ENCODE measurements at places on chromosomes 2 and 18.

DNA sequence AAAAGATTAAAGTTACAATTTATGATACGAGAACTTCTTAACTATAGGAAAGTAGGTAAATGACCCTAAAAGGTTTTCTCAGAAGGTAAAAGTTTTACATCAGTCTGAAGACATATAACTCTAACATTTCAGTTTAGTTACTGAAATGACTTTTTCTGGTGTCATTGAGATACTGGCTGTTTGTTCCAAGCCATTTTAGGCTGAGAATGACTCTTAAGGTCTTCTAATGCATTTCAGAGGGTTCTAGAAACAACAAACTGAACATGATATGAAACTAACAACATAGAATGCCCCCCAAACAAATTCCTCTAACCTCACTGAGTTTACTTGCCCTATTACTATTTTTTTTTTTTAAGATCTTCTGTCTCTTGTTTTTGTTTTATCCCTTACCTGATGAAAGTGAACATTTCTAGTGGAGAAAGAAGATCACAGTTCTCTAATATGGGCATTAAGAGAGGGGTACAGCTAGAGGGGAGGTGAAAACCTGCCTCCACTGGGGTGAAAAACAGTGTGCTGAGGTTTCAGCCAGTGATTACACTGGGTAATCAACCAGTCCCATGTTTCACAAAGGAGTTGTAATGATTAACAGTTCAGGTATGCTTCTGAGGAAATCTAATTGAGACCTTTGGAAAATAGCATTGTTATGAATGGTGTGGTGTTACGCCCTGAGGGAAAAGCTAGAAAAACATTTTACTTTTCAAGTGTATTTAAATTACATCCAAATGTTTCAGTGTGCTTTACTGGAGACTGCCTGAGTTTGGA is 11.2 kb downstream of the NABP1 start:
- ATAC-seq = peak; percentile 29

DNA sequence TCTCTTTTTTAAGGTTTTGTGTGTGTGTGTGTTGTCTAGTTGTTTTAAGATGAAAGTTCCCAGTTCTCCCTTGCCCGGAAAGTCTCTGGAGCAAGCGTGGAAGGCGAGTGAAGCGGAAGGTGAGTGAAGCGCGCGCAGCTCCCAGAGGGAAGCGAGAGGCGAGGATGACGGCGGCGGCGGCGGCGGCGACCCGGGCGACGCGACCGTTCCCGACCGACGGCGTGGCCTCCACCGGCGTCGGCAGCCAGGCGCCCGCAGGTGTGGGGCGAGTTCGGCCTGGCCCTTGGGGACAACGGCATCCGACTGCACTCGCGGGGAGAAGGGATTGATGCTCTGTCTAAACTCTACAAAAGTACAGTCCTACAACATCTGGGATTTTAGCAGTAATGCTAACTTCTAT is 321.9 kb downstream of the CELF4 start:
- no peak for ATAC-seq

DNA sequence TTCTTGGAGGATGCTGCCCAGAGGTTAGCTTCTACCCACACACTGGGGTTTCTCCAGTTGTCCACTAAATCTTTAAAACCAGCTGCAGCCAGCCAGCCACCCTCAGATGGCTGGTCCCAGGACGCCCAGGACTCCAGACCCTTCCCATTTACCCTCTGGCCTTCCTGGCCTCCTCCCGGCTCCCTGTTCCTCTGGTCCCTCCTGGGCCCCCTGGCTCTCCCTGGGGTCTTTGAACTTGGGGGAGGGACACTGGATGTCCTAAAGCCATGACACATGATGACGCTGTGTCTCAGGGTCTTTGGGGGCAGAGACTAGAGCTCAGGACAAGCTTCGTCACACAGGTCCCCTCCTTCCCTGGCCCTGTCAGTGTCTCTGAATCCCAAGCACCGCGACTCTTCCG is 201.1 kb upstream of the HDAC4 start:
- ATAC-seq = no peak

GRCh38 chr2:186442885-186443284 is 43.2 kb upstream of the ZC3H15 start:
- ATAC-seq = no peak

DNA sequence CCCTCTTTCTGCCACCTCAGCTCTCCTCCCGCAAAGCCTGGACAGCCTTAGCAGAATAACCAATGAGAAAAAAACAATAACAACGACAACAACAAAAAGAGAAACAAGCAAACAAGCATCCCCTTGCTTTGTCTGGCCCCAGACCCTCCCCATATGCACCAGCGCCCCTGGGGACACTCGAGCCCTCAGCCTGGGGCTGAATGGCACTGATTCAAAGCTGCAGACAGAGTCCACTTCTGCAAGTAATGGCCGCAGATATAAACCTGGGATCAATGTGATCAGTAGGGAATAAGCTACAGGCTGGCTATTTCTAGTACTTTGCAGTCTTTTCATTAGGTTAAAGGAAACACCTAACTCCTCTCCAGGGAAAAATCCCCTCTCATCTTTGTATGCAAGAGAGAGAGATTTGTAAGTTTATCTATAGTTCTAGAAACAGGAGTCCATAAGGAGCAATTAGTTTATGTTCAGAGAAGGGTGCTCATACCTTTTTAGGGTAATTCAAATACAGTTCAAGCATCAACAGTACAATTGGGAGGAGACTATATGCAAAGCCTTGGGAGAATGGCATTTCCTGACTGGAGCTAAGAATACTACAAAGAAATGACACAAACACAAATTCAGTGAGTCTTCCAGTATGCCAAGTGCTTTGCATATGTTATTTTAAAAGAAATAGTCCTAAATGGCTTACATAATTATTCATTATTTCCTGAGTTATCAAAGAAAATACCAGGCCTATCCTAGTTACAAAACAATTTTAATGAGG is 122.3 kb upstream of the DDX18 start:
- ATAC-seq = no peak

GRCh38 chr2:138853296-138853695 is 73.1 kb upstream of the NXPH2 start:
- no peak for ATAC-seq

- peak; percentile 18 for ATAC-seq
Observed at GRCh38 chr18:3605954-3606443, 156.0 kb downstream of the TGIF1 start.

DNA sequence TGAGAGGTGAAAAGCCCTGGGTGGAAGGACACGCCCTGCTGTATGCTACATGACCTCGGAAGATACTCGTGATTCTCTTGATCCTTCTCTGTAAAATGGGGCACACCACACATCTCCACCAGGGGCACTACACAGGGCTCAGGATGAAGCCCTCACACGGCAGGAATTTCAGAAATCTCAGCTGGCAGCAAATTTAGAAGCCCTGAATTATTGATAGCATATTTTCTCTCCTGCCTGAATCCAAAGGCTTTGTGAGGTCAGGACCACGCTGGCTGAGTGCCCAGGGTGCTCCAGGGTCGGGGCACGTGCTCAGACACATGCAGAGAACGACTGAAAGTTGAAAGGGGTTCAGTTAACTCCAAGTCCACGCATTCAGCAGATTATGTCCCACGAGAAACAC is 42.1 kb upstream of the GALR1 start:
- ATAC-seq = peak; percentile 48

DNA sequence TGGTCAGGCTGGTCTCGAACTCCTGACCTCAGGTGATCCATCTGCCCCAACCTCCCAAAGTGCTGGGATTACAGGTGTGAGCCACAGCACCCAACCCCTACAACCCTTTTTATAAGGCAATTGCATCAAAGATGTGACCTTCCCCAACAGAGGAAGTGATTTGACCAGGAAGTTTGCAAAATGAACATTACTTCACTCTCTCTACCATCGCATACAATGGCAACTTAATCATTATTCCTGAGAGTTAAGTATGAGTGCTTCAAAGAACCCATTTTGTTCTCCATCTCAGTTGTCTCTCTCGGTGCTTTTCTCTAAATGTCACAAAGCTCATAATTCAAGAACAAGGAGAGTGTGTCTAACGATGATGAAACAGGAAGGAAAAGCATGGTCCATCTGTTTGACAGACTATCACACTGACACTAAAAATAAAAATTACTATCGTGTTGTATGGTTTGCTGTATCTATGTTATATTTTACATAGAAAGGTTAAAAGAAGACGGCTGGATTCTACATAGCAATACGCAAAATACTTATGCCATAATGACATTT is 18.1 kb upstream of the CREG2 start:
- ATAC-seq = no peak

- ATAC-seq = no peak
Observed at GRCh38 chr2:189086250-189086649, 93.3 kb downstream of the COL5A2 start.

- no peak for ATAC-seq
Observed at GRCh38 chr2:164705412-164706167, 84.3 kb upstream of the GRB14 start.

DNA sequence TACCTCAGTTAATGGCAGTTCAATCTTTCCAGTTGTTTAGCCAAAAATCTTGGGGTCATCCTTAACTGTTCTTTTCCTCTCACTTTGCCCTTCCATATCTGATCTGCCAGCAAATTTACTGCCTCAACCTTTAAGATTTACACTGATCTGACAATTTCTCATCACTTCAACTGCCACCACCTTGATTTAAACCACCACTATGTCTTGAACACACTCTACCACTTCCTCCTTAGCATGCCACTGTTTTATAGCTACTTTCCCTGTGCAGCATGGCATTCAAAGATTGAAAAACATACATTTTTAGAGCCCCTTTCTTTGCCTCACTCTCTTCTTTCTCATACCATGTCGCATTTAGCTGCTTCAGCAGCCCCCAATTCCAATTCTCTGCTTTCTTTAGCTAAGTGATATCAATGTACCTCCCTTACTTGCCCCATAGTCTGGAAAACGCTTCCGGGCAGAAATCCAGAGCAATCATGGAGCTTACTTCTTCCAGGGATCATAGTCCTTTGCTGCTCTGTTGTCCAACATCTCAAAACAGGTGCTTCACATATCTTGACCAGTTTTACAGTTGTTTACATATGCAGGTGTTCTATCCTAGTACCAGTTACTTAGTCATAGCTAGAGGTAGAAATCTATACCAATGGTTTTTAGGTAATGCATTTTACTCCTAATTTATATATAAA is 10.9 kb downstream of the PGAP1 start:
- ATAC-seq = peak; percentile 30

DNA sequence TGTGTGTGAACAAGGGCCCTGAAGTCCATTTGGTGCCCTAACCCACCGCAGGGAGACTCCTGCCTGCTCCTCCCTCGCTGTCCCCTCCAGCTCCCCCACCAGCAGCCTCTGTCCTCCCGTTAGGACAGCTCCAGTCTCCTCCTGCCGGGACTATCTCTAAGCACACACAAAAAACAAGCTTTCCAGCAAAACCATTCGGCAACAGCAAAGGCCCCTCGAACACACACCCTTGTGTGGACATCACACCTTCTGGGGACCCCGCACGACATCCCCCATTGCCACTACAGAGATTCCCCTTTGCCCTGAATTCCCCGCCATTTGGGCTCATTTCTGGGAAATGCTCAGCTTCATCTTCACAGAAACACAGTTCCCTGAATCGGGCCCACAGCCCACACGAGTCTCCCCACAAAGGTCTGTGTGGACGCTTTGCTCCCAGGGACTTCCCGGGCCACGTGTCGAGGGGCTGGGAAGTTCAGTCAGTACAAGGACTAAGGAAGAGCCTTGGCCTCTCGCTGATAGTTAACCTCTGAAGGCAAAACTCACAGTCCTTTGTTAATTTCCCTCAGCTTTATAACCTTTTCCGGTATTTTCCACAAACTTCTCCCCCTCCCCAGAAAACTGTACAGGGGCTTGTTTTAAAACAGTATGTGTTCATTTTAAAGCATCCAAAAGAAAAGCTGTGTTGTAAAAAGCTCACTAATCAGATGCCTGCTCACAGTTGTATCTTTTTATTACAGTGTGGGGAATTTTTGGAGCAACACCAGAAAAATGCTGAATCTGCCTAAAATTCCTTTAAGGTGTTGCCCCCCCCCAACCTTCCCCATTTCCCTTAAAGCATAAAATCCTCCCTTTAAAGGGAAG is 25.9 kb downstream of the SMAD7 start:
- no peak for ATAC-seq

DNA sequence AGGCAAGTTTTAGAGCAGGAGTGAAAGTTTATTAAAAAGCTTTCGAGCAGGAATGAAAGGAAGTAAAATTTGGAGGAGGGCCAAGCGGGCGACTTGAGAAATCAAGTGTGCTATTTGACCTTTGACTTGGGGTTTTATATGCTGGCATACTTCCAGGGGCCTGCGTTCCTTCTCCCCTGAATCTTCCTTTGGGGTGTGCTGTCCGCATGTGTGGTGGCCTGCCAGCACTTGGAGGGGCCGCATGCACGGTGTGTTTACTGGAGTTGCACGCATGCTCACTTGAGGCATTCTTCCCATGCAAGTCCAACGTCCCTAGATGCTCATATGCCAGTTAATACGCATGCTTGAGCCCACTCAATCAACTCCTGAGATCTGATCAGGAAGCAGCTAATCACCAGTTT is 78.3 kb upstream of the MAP4K4 start:
- ATAC-seq = no peak

DNA sequence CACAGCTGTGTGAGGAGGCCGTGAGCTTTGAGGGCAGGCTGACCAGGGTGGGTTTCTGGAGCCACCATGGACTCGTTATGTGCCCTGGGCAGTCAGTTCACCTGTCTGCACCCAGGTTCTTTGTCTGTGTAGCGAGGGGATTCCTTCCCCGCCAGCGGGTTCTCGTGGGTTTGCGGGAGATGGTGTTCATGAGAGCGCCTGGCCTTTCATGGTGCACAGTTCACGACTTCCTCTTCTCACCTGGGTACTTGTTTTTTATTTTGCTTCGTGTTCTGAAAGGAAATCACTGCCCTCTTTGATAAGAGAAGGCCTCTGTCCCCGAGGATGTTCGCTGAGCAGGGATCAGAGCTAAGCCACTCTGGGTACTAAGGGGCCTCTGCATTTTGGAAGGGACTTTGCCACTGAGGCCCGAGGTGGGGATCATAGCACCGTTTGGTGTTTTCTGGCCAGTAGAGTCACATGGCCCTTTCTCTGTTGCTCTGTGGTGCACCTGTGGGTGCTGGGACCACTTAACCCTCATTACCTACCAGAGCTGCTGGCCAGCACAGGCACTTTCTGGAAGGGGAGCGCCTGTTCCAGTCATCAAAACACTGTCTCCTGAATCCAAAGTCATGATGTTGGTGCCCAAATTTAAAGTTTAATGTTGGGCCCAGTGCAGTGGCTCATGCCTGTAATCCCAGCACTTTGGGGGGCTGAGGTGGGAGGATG is 78.5 kb downstream of the LDLRAD4 start:
- ATAC-seq = no peak

- no peak for ATAC-seq
Observed at GRCh38 chr2:176457481-176457880, 188.2 kb downstream of the MTX2 start.

- no peak for ATAC-seq
Observed at GRCh38 chr2:26284132-26284531, 39.4 kb downstream of the HADHB start.

GRCh38 chr2:39851651-39852110 is 72.6 kb upstream of the THUMPD2 start:
- ATAC-seq = no peak
